ENCODE measurements at places on chromosomes 13 and 19. TPM values are rescaled to one million over a fixed set of nuclear protein-coding genes. Genes with fewer than 3 reads are reported as not detected.

DNA sequence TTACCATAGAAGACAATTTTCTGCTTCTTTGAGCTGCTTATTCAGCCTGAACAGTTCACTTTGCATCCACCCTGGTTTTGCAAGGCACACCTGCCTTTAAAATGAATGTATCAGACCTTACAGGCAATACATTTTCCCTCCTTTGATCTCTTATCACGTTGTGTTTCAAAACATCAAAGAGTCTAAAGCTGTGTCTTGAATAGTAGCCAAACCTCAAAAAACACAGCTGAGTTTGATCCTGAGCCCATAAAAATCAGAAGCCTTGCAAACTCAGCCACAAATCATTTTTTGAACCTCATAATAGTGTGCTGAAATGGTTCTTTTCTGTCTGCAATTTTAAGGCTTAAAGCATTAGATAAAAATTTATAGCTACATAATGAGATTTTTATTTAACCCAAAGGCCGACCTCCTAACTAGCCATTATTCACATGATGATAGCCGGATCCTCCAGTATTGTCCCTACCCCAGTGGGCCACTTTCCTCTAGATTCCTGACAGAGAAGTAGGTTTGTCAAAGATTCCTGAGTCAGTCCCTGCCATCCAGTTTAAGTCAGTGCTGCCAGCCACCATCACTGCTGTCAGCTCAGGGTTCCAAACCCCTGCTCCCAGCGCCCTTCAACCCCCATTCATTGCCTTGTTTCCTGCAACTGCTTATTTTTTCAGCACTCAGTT lies 71.8 kb downstream of the CAB39L start:
- H3K36me3 ChIP-seq: no peaks in the 10 kb centered on the region
- H3K4me1 ChIP-seq: peaks cover 13% of the 10 kb centered on the region
- no peak overlapping the region for H3K4me3 ChIP-seq
- no peak overlapping the region for H3K27ac ChIP-seq
- no peak for DNase-seq

DNA sequence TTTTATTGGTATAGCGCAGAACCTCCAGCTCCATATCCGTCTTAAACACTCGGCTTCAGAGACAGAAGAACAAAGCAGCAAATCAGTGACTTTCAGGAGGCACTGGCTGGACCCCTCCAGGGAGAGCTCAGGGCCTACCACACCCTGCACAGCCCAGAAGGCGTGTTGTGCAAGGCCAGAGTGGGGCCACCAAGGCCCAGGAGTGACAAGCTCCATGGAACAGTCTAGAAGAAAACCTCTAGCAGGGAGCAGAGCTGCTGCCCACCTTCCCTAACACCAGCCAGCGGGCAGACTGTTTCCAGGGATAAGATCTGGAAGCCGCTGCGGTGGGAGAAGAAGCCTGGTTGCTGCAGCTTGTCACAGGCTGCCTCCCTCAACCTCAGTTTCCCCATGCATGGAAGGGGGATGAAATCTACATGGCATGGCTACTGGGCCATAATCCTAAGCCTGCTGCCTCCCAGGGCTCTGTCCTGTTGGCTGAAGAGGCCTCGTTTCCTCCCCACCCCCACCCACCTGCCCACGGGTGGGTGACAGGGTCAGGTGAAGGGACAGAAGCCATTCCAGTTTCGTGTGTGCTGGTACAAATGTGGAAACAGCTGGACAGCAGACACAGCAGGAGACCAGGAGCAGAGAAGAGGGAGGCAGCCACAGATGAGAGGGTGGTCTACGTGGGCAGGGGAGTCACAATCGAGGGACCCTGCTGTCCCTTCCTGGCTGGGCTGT lies 57.4 kb downstream of the PEPD start:
- H3K27me3 ChIP-seq: no peaks in the 10 kb centered on the region
- no peaks in the 10 kb centered on the region for H3K36me3 ChIP-seq
- no peaks in the 10 kb centered on the region for H3K4me1 ChIP-seq
- no peak for DNase-seq
- H3K4me3 ChIP-seq: no peak overlapping the region

The NCCRP1 gene
- total RNA-seq: 7.8 TPM

The WTIP gene
- 3.0 TPM for total RNA-seq

DNA sequence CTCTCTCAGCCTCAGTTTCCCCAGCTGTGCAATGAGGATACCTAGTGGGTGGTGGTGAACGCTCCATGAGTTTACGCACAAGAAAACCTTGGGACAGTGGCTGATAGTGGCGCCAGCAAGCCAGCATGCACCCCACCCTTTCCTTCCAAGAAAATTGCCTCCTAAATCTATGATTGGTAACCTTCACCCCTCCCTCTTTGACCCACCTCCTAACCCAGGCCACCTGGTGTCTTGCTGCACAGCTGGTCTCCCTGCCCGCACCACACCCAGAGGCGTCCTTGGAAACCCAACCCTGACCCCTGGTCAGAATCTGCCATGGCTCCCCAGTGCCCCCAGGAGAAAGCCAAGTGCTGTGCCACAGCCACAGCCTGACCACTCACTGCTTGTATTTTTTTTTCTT lies 22.8 kb upstream of the BCL3 start:
- H3K27ac ChIP-seq: peak overlapping the region; percentile 70
- peaks cover 32% of the 10 kb centered on the region for H3K4me1 ChIP-seq
- no peak overlapping the region for H3K4me3 ChIP-seq
- DNase-seq: peak; percentile 29

GRCh38 chr13:73133531-73133930 lies 74.7 kb downstream of the KLF5 start:
- H3K4me3 ChIP-seq: no peak overlapping the region
- no peak overlapping the region for H3K27ac ChIP-seq
- H3K4me1 ChIP-seq: peaks cover 6% of the 10 kb centered on the region
- H3K36me3 ChIP-seq: no peaks in the 10 kb centered on the region
- DNase-seq: no peak

The CEBPA gene
- total RNA-seq: 12.5 TPM

The KIRREL2 gene
- total RNA-seq: 75.5 TPM

GRCh38 chr13:71704656-71705055 lies 162.3 kb downstream of the DACH1 start:
- DNase-seq: no peak
- H3K27me3 ChIP-seq: no peaks in the 10 kb centered on the region
- no peaks in the 10 kb centered on the region for H3K36me3 ChIP-seq
- H3K4me1 ChIP-seq: no peaks in the 10 kb centered on the region

GRCh38 chr19:6753178-6754031 lies 13.8 kb downstream of the SH2D3A start:
- H3K4me3 ChIP-seq: no peak overlapping the region
- H3K36me3 ChIP-seq: peaks cover 11% of the 10 kb centered on the region
- DNase-seq: peak; percentile 67
- no peaks in the 10 kb centered on the region for H3K4me1 ChIP-seq

- no peak overlapping the region for H3K27ac ChIP-seq
- H3K4me3 ChIP-seq: no peak overlapping the region
- H3K27me3 ChIP-seq: no peaks in the 10 kb centered on the region
- no peak for DNase-seq
These were observed 56.6 kb upstream of the USE1 start for GRCh38 chr19:17158584-17158983.

The ZBTB32 gene
- not detected for total RNA-seq

- H3K4me3 ChIP-seq: peak overlapping the region; percentile 32
- no peaks in the 10 kb centered on the region for H3K27me3 ChIP-seq
- H3K4me1 ChIP-seq: peaks cover 27% of the 10 kb centered on the region
- no peaks in the 10 kb centered on the region for H3K36me3 ChIP-seq
These were observed 20.8 kb upstream of the ERCC1 start for GRCh38 chr19:45444318-45445041.

DNA sequence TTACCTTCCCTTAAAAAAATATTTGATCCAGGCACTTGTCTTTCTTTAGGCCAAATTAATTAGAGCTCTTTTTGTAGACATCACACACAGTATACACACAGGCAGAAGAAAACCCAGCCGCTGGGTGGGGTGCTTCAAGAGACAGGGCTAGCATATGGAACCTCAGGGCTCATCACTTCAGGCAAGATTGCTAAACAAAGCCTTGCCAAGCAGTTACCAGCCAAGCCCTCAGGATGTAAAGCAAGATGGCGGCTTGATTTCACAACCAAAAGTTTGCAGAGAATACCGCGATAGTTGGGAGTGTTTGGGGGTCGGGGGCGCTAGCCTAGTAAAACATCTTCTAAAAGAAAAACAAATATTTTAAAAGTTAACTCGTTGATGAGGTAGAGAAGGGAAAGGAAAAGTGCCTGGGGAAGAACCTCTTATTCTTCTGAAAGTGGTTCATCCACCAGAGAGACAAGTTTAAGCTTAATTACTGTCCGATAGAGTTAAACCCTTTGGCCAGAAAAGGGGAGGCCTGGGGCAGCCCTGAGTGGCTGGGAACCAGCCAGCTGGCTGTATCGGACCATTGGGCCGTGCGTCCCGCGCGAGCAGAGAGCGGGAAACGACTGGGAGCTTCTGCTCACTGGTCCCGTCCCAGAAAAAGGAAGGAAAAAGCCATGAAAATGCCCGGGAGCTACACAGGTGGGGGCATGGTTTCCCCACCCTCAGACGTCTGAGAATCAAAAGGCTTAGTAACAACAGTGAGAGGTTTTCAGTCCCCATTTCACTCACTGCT lies 254.9 kb upstream of the PCDH20 start:
- H3K27ac ChIP-seq: no peak overlapping the region
- H3K4me1 ChIP-seq: no peaks in the 10 kb centered on the region
- no peaks in the 10 kb centered on the region for H3K36me3 ChIP-seq
- H3K4me3 ChIP-seq: no peak overlapping the region
- no peak for DNase-seq

GRCh38 chr19:31733591-31733990 lies 384.4 kb upstream of the TSHZ3 start:
- no peaks in the 10 kb centered on the region for H3K4me1 ChIP-seq
- no peak for DNase-seq
- no peak overlapping the region for H3K27ac ChIP-seq
- no peaks in the 10 kb centered on the region for H3K27me3 ChIP-seq
- no peaks in the 10 kb centered on the region for H3K36me3 ChIP-seq

The ZNF836 gene
- total RNA-seq: 12.2 TPM

DNA sequence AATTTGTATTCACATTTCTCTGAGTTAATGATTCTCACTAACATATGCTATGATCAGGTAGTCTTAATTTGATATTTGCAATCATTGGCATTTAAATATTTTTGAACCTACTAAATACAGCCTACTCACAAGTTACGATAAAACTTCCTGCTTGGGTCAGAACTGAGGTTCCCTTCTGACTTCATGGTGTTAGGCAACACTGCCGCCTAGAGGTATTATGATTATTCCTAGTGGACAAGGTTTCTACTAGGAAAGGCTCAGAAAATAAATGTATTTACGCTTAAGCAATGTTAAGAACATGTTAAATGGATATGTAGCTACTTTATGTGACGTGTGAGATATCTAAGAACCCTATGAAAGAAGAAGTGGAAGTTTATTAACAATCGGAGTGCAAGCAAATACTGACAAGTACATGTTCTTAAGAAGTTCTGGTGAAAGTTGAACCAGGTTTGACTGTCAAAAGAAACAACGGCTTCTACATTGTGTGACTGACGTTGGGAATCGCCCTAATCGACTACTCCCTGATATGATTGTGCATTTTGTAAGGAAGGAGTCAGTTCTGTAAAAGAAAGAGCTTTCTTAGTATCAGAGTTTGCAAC lies 1395.8 kb downstream of the SLITRK5 start:
- H3K36me3 ChIP-seq: no peaks in the 10 kb centered on the region
- H3K27me3 ChIP-seq: no peaks in the 10 kb centered on the region
- H3K4me1 ChIP-seq: peaks cover 7% of the 10 kb centered on the region
- H3K4me3 ChIP-seq: no peak overlapping the region

- no peak for DNase-seq
- no peak overlapping the region for H3K4me3 ChIP-seq
- H3K27ac ChIP-seq: peak overlapping the region; percentile 20
- H3K36me3 ChIP-seq: no peaks in the 10 kb centered on the region
- peaks cover 44% of the 10 kb centered on the region for H3K4me1 ChIP-seq
These were observed 88.5 kb upstream of the C1QTNF9B start for GRCh38 chr13:23985839-23986238.

DNA sequence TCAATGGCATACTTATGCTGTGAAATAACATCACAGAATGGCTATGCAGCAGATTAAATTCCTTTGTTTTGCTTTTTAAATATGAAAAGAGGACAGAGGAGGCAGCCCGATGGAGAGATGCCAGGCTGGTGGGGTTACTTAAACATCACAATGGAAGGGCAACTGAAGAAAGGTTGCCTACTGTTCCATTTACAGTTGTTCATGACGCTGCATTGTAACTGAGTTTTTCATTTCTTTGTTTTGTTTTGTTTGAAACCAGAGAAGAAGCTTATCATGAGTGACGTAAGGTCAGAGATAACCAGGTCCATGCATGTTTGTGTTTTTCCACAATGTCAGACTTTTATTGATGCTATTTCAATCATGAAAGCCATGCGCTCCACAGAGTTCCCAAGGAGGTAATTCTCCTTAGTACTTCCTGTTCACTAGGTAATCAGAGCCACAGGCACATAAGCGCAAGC lies 273.8 kb downstream of the LHFPL6 start:
- H3K27me3 ChIP-seq: no peaks in the 10 kb centered on the region
- no peaks in the 10 kb centered on the region for H3K4me1 ChIP-seq
- no peaks in the 10 kb centered on the region for H3K36me3 ChIP-seq

The GNG7 gene
- 5.7 TPM for total RNA-seq

The COX6B2 gene
- total RNA-seq: 1.6 TPM

- no peaks in the 10 kb centered on the region for H3K27me3 ChIP-seq
- H3K4me3 ChIP-seq: no peak overlapping the region
- DNase-seq: no peak
- H3K4me1 ChIP-seq: no peaks in the 10 kb centered on the region
These were observed 95.1 kb downstream of the ZNF536 start for GRCh38 chr19:30467239-30467638.

The ZGLP1 gene
- total RNA-seq: 2.3 TPM

- H3K27ac ChIP-seq: no peak overlapping the region
- no peak overlapping the region for H3K4me3 ChIP-seq
- no peaks in the 10 kb centered on the region for H3K27me3 ChIP-seq
- no peaks in the 10 kb centered on the region for H3K36me3 ChIP-seq
These were observed 564.5 kb downstream of the GPC5 start for GRCh38 chr13:91962946-91963345.

DNA sequence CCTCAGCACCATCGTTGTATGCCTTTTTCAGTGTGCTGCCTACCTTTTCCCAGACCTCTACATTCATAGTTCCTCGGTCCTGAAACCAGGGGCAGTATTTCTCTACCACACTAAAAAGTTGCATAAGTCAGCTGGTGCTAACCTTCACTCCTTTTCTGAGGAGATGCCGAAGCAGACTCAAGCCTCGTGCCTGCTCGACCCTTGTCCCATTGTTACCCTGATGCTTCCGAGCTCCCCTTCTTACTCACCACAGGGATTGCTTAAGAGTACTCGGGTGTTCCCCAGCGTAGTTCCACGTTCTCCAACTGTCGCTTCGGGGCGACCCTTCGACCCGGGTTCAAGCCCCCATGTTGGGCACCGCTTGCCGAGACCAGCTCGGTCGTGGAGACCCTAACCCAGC lies 19.0 kb upstream of the IL17D start:
- no peak overlapping the region for H3K4me3 ChIP-seq
- no peaks in the 10 kb centered on the region for H3K27me3 ChIP-seq
- H3K36me3 ChIP-seq: no peaks in the 10 kb centered on the region
- H3K4me1 ChIP-seq: no peaks in the 10 kb centered on the region

- no peak overlapping the region for H3K27ac ChIP-seq
- DNase-seq: no peak
- no peaks in the 10 kb centered on the region for H3K36me3 ChIP-seq
- H3K4me1 ChIP-seq: no peaks in the 10 kb centered on the region
- no peak overlapping the region for H3K4me3 ChIP-seq
These were observed 527.9 kb upstream of the ARGLU1 start for GRCh38 chr13:107095876-107096275.

The ARHGEF1 gene
- 43.8 TPM for total RNA-seq

The SLC44A2 gene
- 47.5 TPM for total RNA-seq

The RNF17 gene
- 1.6 TPM for total RNA-seq

- H3K4me3 ChIP-seq: no peak overlapping the region
- no peak for DNase-seq
- H3K36me3 ChIP-seq: no peaks in the 10 kb centered on the region
- no peaks in the 10 kb centered on the region for H3K27me3 ChIP-seq
These were observed 44.6 kb upstream of the GRTP1 start for GRCh38 chr13:113408562-113408961.
